ENCODE measurements at places on chromosomes 5 and 9. TPM values are rescaled to one million over a fixed set of nuclear protein-coding genes. Genes with fewer than 3 reads are reported as not detected.

PCDHA8 gene
- not detected for total RNA-seq

DOCK2 gene
- 2.0 TPM for total RNA-seq

ZSWIM6 gene
- total RNA-seq, result 11.9 TPM

IFNA16 gene
- total RNA-seq, result not detected

BHMT2 gene
- not detected for total RNA-seq

NR5A1 gene
- total RNA-seq, result 0.14 TPM
